ENCODE measurements at places on chromosomes 11 and 22.

GRCh38 chr11:117020869-117021564, 77.2 kb downstream of the SIK3 start:
- no peak for DNase-seq

GRCh38 chr22:46115755-46116490, 34.4 kb upstream of the PPARA start:
- no peak for DNase-seq

DNA sequence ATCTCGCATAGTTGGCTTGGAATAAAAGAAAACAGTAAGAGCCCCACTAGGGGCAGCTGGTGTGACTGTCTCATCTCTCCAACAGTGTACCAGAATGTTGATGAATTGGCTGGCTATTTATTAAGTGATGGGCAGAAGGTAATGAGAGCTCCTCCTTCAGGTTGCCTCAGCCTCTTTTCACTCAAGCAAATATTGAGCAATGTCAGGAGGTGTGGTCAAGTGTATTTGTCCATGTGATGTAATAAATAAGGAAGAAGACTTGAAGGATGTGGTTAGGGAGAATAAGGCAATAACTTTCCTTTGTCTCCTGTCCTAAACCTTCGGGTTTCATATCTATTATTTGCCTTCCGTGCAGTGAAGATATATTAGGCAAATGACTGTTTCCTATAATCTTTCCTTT, at the start of gene TCN1:
TSS of gene TCN1 (minus strand) at position 91 of the 400 bp plus-strand sequence. CDS start at position 74, 17 bp downstream.
- no peak for DNase-seq

- no peak for DNase-seq
Measured at GRCh38 chr11:87019613-87020271, 18.0 kb upstream of the TMEM135 start.

DNA sequence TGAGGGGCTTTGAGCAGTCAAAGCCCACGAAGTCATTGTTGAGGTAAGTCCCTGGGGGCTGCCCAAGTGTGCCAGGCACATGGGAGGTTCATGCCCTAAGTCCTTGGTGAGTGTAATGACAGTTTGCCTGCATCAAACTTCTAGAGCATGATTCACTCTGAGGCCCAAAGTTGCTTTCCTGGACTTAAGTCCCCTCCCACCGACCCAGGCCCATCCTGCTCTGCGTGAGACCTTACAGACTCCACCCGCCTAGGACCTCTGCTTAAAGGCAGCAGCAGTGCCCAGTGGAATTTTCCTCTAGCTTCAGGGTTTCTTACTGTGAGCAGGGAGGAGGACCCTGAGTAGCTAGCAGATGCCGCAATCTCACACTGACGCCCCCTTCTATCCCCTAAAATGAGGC, 5.7 kb upstream of the PVALB start:
- DNase-seq: no peak

DNA sequence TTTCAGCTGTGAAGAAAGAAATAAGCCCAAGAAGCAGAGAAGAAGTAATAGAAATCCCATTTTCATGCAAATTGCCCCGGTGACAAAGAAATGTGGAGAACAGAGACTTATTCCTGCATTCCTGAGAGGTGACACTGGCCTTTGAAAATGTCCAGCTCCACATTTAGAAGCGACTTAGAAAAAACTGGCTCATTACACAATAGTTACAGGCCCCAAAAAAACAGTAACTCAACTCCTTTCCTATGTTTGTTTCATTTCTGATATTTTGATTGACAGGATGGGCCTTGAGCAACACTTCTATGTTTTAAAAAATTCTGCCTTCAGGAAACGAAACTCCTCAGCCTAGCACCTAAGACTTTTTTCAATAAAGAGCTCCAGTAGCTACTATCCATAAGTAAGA, 726.9 kb upstream of the TENM4 start:
- no peak for DNase-seq

GRCh38 chr11:94671553-94672366, 96.4 kb upstream of the AMOTL1 start:
- DNase-seq: no peak

DNA sequence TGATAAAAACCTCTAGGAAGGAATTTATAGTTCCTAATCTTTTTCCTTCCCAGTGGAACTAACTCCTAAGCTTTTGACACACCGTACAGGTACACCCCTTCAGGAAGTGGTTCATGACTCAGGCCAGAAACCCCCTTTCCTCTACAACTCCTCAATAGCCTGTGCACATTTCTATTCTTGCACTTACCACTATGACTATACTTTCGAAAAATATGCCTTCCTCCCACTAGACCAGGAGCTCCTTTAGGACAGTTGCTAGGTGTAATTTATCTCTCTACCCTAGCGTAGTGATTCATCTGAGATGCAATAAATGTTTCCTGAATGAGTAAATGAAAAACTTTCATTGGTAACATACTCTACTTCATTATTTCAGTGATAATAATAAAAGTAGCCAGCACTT, 14.5 kb downstream of the MAP6 start:
- DNase-seq: no peak

GRCh38 chr11:128835741-128836430, 31.2 kb downstream of the KCNJ1 start:
- DNase-seq: no peak

GRCh38 chr11:2566223-2567025, 121.6 kb downstream of the KCNQ1 start:
- no peak for DNase-seq

DNA sequence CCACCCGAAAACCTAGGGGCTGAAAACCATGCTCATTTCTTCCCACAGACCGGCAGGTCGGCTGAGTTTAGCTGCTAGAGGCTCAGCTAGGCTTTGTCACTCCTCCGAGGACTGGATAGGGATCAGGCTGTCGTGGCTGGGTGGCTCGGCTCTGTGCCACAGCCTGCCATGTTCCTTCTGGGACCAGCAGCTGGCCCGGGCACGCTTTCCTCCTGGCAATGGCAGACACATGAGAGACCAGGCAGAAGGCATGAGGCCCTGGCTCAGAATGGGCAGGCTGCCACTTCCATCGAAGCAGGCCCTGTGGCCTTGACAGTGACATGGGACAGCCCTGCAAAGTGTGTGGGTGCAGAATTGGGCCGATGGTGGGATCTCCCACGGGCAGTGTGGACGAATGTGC, 20.9 kb downstream of the PARVG start:
- DNase-seq: no peak

- no peak for DNase-seq
Measured at GRCh38 chr11:94326947-94327346, 22.6 kb downstream of the IZUMO1R start.

DNA sequence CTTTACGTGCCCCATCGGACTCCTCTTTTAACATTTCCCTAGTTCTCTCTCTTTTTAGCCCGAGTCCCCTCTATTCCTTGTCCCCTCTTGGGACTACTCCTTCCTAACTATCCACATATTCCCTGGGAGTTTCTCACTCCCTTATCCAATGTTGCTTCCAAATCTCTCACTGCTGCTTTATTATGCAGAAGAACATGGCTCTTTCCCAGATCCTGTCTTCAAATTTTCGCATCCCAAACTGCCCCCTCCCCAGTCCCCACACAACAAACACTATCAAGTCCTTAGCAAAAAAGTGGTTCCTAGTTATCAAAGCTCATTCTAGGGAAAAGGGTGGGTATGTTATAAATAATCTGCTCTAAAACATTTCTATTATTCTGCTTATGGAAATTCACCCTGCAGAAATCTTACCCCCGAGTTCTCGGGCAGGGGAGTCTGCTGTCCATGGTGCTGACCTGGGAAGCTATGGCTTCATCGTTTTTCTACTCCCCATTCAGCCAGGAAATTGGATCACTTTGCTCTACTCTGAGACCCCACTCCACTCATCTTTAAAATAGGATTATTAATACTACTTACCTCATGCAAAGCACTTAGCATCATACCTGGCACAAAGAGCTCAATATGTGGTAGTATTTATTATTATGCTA, 393.5 kb downstream of the BUD13 start:
- no peak for DNase-seq

DNA sequence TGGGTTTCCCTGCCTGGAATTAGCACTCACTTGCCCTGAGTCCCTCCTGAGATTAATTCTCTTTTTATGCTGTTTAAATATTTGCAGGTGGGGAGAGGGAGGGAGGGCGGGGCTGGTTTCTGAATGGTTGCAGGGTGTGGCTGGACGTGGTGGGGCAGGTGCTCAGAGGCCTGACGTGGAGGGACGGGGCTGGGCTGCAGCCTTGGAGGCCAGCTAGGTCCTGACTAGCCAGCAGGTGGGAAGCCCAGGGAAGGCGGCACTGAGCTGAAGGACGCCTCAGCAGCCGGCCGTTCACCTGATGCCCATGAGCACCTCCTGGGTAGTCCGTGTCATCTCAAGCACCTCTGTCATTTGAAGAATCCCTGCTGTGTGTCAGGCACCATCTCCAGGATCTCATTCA, 21.3 kb downstream of the SGSM1 start:
- no peak for DNase-seq

GRCh38 chr11:24238771-24239645, 257.8 kb upstream of the LUZP2 start:
- no peak for DNase-seq

DNA sequence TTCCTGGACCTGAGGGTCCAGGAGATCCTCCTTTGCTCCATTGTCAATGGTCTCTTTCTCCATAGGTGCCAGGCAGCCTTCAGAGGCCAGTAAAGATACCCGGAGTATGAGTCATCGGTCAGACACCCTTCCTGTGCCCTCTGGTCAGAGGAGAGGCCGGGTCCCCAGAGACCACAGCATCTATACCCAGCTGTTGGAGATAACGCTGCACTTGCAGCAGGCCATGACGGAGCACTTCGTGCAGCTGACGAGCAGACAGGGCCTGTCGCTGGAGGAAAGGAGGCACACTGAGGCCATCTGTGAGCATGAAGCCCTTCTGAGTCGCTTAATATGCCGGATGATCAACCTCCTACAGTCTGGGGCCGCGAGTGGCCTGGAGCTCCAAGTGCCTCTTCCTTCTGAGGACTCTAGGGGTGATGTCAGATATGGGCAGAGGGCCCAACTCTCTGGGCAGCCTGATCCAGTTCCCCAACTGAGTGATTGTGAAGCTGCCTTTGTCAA, at the start of gene ACCSL:
TSS of gene ACCSL (plus strand) at position 51 of the 501 bp plus-strand sequence. CDS start at position 107, 56 bp downstream.
- DNase-seq: no peak

GRCh38 chr11:87493516-87493915, 455.8 kb downstream of the TMEM135 start:
- DNase-seq: no peak

GRCh38 chr22:38837414-38837928, 6.4 kb downstream of the NPTXR start:
- DNase-seq: no peak

- DNase-seq: no peak
Measured at GRCh38 chr11:104583857-104584256, 314.4 kb downstream of the CASP12 start.

GRCh38 chr11:119368121-119369034, 13.1 kb downstream of the USP2 start:
- DNase-seq: no peak

GRCh38 chr11:31870609-31871309, 59.6 kb upstream of the PAX6 start:
- DNase-seq: peak; percentile 12

- DNase-seq: no peak
Measured at GRCh38 chr11:46615756-46616155, 1.3 kb downstream of the HARBI1 start.

DNA sequence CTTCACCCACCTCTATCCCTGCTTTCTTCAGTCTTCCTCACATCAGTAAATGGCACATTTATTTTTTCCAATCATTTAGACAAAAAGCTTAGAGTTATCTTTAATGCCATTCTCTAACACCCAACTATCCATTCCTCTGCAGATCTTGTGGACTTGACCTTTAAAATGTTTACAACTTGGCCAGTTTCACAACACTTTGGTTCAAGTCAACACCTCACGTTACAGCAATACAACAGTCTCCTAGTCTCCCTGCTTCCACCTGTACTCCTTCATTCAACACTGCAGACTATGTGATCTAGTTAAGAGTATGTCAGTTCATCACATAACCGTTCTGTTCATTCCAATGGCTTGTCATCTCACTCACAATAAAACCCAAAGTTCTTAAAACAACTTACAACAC, 305.2 kb downstream of the SWAP70 start:
- DNase-seq: no peak

DNA sequence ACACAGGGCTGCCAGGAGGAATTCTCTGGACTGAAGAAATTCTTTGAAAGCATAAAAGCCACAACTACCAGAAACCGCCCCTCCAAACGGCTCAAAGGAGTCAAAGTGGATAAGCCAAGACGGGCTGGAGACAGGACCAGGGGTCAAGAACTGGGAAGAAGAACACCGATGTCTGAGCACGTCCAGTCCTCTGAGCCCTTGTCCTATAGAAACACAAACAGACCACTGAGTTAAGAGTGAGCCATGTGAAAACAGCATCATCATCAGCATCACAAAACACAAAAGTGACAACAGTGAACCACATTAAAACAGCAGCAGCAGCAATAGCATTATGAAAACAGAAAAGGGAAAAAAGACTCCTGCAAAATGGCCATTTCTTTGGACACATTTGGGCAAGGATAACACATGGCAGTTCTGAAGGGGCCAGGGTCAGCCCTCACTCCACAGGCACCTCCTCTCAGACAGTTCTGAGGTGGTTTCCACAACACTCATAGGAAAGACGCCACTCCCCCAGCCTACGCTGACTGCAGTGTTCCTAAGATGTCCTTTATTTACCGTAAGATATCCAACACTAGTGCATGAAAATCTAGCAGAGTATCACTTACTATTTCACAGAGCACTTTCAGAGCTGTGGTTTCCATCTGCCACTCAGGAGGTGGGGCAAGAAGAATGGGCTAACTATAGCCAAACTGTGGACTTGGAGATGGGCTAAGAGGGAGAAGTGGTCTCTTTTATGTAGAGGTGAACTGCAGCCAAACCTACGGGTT, 28.6 kb upstream of the YPEL1 start:
- DNase-seq: no peak

GRCh38 chr11:133808393-133809140, 36.7 kb downstream of the SPATA19 start:
- no peak for DNase-seq

GRCh38 chr11:129427816-129428406, 52.3 kb downstream of the BARX2 start:
- DNase-seq: no peak

GRCh38 chr11:126164781-126165180, 46.7 kb downstream of the RPUSD4 start:
- DNase-seq: no peak

DNA sequence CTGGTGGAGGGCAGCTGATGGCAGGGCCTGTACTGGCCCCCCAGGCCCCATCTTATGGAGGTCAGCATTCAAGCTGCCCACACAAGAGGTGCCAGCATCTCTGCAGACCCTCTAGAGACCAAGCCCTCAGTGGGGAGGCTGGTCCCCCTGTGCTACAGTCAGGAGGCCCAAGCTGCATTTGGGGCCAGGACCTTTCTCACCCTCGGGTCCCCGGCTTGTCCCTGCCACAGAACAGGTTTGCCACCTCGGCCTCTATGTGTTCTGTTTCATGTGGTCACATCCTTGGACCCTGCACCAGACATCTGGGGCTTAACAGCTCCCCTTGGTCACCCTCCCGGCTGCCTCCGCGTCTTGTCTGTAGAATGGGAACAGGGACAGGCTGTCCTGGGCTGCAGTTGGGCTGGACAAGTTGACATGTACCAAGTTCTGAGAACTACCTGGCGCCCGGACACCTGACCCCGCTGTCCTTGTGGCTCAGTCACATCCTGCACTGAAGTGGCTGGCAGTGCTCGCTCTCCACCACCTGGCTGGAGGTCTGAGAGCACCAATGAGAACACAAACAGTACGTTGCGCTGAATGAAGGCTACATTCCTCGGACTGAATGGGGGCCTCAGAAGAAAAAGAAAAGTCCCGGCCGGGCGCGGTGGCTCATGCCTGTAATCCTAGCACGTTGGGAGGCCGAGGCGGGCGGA, 2.7 kb upstream of the PLXNB2 start:
- DNase-seq: no peak

- no peak for DNase-seq
Measured at GRCh38 chr11:96779030-96779429, 389.2 kb downstream of the JRKL start.

Data from glomerular endothelial cell (primary cell).